ENCODE measurements at places on chromosomes 16 and 17. TPM values are rescaled to one million over a fixed set of nuclear protein-coding genes. Genes with fewer than 3 reads are reported as not detected.

DNA sequence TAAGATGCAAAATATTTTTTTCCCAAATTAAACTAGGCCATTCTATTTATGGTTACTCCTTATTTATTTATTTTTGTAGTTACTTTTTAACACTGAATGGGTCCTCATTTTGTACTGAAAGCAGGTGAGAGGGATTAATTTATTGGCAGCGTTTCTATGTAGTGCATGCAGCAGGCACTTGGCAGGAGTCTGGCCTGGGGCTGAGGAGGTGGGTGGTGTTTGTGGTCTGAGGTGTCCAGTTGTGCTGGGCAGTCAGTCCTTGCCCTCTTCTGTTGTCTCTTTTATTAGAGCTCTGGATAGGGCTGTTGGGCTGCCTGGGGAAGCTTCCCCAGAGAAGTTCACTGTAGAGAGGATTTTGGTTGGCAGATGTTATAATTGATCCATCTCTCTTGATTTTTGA lies 12.7 kb downstream of the SEC14L1 start:
- no peak for DNase-seq

GRCh38 chr16:9102379-9102778 lies 10.9 kb downstream of the HAPSTR1 start:
- no peak for DNase-seq

GRCh38 chr16:72902206-72902605 lies 145.7 kb downstream of the ZFHX3 start:
- no peak for DNase-seq

DNA sequence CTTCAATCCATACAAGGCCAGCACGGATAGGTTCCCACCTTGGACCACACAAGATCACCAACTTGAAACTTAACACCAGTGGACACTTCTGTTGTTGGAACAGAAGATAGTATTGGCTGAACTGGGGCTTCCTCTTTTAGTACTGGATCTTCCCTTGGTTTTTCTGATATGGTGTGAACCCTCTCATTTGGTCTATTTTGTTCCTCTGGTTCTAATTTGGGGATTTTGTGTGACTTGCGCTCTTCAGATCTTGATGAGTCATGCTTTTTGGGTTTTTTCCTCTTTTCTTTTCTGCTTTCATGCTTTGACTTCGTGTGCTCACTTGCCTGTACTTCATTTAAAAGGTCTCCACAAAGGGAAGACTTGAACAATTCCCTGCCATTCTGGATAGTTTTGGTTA lies 39.0 kb downstream of the SOST start:
- DNase-seq: no peak

DNA sequence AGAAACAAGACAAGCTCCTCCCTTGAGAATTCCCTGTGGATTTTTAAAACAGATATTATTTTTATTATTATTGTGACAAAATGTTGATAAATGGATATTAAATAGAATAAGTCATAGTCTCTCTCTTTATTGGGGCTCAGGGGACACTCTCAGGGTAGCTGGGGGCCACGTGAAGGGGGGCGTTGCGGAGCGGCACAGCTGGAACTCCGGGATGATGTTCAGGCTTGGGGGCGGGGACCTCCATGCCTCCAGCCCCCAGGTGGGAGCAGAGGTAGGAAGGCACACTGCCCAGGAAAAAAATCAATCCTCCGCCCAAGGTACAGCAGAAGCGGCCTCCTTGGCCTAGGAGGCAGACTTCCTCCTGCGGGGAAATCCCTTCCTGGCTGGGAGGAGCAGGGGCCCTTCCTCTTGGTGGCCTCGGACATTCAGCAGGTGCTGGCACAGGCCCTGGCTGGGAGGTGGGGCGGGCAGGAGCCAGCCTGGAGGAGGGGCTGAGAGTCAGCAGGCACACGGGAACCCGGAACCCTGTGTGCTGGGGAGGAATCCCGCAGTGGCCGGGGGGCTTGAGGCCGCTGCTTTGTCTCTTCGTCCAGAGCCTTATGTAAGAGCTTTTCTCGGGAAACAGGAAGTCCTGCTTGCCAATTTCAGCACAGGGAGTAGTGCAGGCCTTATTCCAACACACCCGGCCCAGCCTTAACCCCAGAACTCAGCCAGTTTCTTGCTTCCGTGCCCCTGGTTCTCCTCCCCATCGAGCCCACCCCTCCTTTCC lies 591 bp upstream of the TNFSF13 start:
- DNase-seq: peak; percentile 89

- DNase-seq: no peak
These were observed 5.3 kb downstream of the DOC2A start for GRCh38 chr16:30005341-30006094.

- peak; percentile 71 for DNase-seq
These were observed 148.0 kb upstream of the TNRC6C start for GRCh38 chr17:77810536-77810935.

- DNase-seq: peak; percentile 80
These were observed 11.4 kb downstream of the CCR7 start for GRCh38 chr17:40553694-40554534.

- no peak for DNase-seq
These were observed 52.5 kb upstream of the DHX40 start for GRCh38 chr17:59512844-59513385.

GRCh38 chr17:34675605-34676004 lies 96.2 kb downstream of the TMEM132E start:
- no peak for DNase-seq

DNA sequence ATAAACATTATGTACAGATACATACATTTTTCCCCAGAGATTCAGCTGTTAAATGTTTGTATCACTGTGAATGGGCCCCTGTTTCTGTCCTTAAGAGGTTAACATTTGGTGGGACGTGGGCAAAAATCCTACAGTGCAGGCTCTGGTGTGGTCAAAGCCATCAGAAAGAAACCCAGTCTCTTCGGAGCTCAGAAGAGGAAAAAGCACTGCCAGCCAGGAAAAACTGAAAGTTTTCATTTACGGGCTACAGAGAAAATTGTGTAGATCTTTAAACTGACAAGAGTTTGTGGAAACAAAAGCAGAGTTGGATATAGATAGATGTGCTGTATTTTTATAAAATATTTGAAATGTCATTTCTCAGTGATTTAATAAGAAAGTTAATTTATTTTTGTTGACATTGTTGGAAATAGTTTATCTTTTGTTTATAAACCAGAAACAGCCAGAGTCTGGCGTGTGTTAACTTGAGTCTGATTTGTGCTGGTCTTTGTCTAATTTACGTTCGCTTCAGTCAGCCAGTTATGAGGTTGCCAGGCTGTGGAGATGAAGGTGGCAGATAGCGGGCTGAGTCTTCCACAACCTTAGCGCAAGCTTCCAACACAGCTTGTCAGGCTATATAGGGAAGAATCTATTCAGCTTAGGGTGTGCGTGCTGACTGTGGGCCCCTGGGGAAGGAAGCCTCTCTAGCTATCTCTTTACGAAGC lies 9.5 kb upstream of the TEKT3 start:
- DNase-seq: no peak

DNA sequence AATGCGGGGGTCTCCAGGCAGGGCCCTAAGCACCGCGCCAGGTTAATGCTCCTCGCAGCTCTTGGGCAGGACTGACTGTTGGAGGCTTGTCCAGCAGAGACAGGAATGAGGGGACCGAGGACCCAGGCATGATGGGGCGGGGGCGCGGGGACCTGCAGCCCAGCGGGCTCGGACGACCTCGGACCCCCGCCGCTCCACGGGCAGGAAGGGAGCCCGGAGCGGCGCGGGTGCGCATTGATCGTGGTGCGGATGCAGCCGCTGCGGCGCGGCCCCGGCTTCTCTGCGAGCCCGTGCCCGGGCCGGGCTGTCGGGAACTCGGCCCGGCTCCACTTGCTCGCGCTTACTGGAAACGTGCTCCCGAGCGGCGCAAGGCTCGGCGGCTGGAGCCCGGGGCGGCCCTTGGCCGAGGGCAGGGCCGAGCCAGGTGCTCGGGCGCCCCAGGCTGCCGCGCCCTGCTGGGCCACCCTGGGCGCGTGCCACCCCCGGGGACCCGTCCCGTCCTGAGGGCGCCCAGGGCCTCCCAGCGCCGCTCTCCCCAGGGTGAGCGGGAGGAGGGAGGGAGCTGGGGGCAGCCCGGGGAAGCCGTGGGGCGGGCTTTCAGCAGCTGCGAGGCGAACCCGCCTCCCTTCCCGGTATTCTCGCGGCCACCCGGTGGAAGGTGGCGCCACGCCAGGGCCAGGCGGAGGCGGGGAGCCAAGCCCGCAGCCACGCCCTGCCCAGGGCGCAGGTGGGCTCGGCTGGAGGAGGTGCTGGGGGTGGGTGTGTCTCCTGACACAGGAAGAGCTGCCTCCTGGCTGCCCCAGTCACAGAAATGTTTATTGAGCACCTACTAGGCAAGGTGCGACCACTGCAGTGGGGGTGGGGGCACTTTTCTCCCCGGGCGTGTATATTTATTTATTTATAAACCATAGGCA lies 45.9 kb downstream of the SOCS3 start:
- DNase-seq: peak; percentile 92

GRCh38 chr17:82332669-82333278 lies 792 bp downstream of the SECTM1 start:
- no peak for DNase-seq

Gene LPCAT2
- 17.6 TPM for total RNA-seq

Gene OR2C1
- total RNA-seq: not detected

Gene C16orf92
- total RNA-seq: not detected

Gene BCL6B
- total RNA-seq: 31.4 TPM

Gene KRTAP4-6
- total RNA-seq: not detected

Gene TAC4
- not detected for total RNA-seq

Gene TPPP3
- total RNA-seq: 13.5 TPM

Gene TMEM106A
- total RNA-seq: 20.2 TPM

Gene ZSCAN10
- total RNA-seq: not detected

Gene CPHXL2
- total RNA-seq: not detected

All from aorta (tissue), 5 donors.